Large intestine (tissue), 12 donors: ENCODE measurements at places on chromosomes 7 and 10. TPM values are rescaled to one million over a fixed set of nuclear protein-coding genes. Genes with fewer than 3 reads are reported as not detected.

AOC1 gene
- polyA plus RNA-seq: 206 TPM

GPR26 gene
- polyA plus RNA-seq: 0.16 TPM

AIFM2 gene
- polyA plus RNA-seq: 4.5 TPM

GRCh38 chr10:10786109-10787090 is 231.3 kb upstream of the CELF2 start:
- no peak for DNase-seq

DNA sequence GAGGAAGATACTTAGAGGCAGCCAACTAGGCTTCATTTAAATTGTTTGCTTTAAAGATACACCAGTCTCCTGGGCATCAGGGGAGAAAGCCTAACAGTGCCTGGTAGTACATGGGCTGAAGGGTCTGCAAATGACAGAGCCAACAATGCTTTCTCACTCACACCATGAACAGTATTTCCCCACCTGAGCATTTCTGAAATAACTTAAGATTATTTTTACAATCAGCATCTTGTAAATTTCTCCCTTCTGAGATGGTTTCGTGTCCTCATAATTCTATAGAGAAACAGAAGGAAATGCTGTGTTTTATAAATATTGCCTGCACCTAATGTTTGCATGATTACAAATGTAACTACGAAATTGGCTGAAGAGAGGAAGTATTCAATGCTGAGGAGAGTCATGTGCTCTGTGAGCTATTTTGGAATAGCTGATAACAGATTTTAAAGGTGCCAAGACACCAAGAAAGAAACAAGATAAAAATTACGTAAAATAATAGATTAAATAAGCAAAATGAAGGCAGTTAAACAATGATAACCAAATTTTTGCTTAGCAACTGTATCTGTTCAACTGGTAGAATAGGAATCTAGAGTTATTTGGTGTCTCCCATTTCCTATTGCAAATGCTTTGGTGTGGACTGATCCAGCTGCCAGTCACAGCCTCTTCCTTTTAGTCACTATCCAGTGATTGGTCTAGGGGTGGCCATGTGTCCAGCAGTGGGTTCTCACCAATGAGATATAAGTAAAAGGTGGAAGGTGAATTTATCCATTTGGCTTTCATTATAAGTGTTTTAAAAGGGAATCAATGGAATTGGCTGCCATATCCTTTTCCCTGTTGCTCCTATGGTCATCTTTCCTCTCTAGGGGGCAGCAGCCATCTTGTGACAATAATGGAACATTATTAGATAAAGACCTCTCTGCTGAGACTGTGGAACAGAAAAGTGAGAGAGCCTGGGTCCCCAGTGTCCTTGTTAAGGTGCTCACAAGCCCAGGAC is 167.9 kb upstream of the SLC26A5 start:
- DNase-seq: no peak

GRCh38 chr10:44882166-44882720 is 28.9 kb upstream of the TMEM72 start:
- DNase-seq: no peak

- DNase-seq: no peak
Measured at GRCh38 chr7:3998060-3998459, 684.0 kb upstream of the FOXK1 start.

- peak; percentile 94 for DNase-seq
Measured at GRCh38 chr7:158432369-158433341, 155.0 kb downstream of the PTPRN2 start.
